CD4-positive, alpha-beta T cell treated with Interleukin-6 at 100 ng/mL for 8 hours (primary cell): ENCODE measurements at places on chromosomes 7 and 10.

GRCh38 chr7:50389961-50390360 is 60.2 kb downstream of the FIGNL1 start:
- DNase-seq, result no peak

DNA sequence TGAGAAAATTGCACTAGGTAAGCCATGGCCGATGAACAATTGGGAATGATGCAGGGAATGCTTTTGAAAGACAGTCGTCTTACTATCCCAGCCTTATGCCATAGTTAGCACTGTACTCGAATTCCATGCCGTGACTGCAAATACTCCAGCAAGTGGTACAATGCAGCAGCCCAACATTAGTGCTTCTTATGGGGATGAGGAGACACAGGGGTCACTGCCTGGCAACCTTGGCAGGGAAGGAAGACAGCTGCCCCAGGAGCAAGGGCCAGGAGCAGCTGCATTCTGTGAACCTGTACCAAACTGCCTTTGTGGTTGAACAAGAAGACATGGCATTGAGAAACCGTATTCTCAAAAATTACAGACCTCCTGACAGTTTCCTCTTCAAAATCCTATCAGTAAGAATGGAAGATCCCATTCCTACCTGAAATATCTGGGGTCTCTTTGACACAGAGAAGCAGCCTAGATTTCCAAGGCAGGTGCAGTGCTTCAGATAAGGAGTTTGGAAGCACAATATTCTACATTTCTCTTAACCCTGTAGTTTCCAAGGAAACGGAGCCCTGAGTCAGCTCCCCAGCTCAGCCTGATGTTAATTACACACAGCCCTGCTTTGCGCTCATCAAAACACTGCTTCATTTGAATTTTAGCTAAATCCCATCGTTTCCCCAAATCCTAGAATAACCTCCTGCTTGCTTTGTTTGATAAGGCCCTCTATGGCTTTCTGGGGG is 49.0 kb upstream of the FRMD4A start:
- DNase-seq, result no peak

- no peak for DNase-seq
These were observed 39.2 kb downstream of the GNAT3 start for GRCh38 chr7:80472491-80473200.

GRCh38 chr10:102072673-102073527 is 7.8 kb downstream of the HPS6 start:
- DNase-seq, result peak; percentile 79

- DNase-seq, result no peak
These were observed 79.7 kb upstream of the FAM3C start for GRCh38 chr7:121475806-121476205.

DNA sequence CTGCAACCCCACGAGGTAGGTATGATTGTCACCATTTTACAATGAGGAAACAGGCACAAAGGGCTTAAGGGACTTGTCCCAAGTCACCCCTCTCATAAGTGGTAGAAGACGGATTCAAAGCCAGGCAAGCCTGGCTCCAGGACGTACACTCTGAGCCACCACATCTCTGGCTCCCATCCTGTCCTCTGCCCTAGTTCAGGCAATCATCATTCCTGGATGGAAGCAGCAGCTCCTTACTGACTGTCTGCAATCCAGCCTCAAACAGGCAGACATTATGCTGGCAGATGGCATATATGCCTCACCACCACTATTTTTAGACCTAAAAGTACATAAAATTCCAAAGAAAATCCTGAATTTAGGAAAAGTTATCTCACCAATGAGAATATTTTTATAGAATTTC is 100.7 kb downstream of the USP6NL start:
- DNase-seq, result no peak

DNA sequence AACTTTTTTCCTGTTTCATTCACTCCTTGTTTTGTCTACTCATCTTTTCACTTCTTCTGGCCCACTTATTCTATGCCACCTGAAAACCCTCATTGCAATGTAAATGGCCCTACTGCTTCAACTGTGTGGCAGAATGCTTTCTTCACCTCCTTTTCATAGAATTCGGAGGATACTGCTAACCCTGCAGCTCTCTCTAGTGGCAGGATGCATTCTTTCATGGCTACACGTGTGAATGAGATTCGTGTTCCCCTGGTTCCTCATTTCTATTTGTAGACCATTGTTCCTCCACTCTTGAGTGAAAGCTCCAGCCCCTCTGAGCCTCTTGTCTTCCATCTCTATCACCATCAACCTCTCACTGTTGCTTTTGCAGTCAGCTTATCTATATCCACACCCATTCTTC is 20.9 kb upstream of the CYP26C1 start:
- DNase-seq, result no peak
